T-cell (primary cell): ENCODE measurements at places on chromosomes 3 and 15. TPM values are rescaled to one million over a fixed set of nuclear protein-coding genes. Genes with fewer than 3 reads are reported as not detected.

DNA sequence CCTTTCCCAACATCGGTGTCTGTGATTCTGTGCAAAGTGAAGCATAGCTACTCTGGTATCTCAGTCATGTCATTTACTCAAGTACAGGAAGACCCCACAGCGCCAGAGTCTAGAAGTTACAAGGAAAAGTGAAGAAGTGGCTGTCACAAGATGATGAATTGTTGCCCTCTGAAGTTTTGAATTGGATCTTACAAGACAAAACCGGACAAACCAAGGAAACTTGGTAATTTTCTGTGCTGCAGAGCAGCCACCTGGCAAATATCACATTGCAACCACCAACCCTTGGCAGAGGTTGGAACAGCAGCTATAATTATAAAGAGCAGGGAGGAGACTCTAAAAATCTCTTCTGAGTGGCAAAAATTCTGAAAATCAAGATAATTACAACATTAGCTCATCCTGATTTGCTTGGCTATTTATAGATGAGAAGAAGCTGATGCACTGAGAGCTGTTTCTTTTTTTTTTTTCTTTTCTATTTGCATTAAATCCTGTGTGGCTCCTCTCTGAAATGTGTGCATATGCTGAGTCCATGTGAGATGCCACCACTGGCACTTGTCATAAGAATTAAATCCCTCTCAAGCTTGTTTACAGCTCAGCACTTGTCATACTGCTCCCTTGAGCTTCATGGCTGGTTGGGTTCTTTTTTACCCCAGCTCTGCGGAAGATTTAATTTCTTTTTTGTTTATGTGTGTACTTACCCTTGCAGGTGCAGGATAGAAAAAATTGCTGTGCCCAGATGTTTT lies 68.0 kb upstream of the MNS1 start:
- no peak for DNase-seq

DNA sequence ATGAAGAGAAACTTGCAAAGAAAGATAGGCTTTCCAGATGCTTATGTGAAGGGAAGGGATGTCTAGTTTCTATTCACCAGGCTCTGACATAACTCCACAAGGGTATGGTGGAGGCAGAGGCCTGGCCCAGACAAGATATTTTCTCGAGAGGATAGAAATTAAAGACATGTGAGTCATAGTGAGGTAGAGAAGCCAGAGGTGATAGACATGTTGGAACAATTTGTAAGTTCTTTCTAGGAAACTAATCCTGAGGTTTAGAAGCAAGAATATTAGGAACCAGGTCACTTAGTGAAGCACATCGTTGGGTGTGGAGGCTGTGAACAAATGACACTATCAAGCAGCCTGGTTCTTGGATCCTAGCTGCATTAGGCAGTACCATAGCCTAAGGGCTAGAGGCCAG lies 176.9 kb downstream of the BBX start:
- no peak for DNase-seq

DNA sequence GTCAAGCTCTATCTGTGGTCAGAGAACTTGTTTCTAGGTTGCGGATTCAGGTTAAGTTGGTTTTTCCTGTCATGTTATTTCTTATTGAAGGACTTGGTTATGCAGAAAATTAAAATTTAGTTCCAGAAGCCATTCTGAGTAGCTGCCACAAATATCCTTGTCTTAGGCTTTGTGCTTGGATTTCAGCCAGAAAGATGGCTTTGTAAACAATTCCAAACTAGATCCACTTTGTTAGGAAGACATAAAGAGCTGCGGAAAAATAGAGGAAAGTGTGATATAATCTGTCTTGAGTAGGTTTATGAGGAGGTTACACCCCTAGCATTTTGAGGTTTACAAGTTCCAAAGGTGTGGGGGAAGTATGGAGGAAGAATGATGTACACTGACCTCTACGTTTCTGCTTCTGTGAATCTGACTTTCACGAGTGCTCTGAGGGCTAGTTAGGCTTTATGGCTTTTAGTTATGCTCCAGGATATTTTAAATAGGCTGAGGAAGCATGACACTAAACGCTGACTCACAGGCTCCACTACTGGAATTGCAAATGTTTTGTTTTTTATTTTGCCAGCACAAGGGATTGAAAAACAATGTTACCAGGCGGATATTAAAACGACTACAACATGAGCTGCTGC lies 46.3 kb upstream of the UTS2B start:
- no peak for DNase-seq

GOLGA8Q gene
- total RNA-seq = not detected

DNA sequence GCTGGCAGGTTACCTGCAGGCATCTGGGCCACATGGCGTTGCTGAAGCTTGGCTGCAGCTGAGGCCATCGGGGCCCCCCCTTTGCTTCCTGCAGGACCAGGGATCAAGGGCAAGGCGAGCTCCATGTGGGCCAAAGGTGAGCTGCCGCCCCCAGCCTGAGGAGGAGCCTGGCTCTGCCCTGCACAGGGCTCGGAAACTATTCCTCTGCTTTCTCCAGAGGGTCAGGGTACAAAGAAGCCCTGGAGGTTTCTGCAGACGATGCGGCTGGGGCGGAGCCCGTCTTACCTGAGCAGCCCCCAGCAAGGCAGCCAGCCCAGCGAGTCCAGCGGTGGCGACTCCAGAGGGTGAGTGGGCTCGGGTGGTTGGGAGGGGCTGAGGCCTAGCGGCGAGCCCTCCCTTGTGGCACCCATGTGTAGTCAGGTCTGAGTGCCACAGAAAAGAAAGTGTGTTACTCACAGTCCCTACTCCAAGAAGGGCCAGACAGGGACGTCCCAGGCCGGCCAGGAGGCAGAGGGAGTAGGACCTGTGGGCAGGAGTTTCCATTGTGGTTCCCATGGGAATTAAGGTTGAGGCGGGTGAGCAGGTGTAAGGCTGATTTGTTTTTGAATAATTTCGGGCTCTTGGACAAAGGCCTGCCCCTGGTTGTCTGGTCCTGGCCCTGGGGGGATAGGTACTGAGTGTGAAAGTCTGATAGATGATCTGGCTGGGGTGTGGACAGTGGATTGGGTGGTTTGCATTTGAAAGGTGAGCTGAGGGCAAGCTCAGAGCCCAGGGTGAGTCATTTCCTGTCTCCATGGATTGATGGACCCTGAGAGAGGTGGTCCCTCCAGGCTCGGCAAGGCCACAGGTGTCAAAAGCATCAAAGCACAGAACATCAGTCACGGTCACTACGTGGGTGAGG lies 25.4 kb downstream of the CFAP100 start:
- no peak for DNase-seq

UPK1B gene
- not detected for total RNA-seq

- DNase-seq = no peak
These were observed 55.4 kb downstream of the MAGEF1 start for GRCh38 chr3:184656458-184656828.

GRCh38 chr15:91887921-91888373 lies 34.4 kb downstream of the SLCO3A1 start:
- DNase-seq = no peak

DNA sequence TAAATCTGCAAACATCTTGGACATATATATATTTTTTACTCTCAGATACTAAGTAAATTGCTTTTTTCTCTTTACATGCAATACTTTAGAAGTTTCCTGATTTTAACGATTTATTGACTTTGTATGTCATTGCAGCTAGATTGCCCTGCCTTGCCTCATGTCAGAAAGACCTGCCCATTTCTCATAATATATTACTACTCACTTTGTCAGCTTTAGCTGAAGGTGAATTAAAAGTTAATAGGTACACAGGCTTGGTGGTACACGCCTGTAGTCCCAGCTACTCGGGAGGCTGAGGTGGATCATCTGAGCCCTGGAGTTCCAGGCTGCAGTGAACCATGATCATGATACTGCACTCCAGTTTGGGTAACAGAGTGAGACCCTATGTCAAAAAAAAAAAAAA lies 52.8 kb downstream of the PLS1 start:
- no peak for DNase-seq

GRCh38 chr15:101266034-101266433 lies 11.3 kb downstream of the SELENOS start:
- DNase-seq = no peak

- no peak for DNase-seq
These were observed 47.4 kb downstream of the FSIP1 start for GRCh38 chr15:39735120-39735717.

ERC2 gene
- total RNA-seq = not detected

CD80 gene
- 2.5 TPM for total RNA-seq

DNA sequence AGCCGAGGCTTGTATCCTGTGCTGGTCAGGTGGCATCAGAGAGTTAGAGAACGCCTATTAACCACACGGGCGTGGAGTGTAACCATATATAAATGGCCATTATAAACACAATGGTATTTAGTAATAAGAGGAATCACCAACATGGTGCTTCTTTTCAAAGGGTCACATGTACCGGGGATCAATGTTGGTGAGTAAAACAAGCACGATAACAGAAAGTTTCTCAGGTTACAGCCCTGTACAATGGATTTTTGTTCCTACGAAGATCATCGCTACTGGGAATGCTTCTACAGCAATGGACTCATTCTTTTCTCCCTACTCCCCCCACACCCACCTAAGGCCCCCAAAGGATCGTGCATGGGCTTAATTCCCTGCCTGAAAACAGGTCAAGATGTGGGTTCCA lies 42.5 kb downstream of the MEIS2 start:
- DNase-seq = no peak

CCK gene
- total RNA-seq = not detected

COL6A5 gene
- not detected for total RNA-seq

DNA sequence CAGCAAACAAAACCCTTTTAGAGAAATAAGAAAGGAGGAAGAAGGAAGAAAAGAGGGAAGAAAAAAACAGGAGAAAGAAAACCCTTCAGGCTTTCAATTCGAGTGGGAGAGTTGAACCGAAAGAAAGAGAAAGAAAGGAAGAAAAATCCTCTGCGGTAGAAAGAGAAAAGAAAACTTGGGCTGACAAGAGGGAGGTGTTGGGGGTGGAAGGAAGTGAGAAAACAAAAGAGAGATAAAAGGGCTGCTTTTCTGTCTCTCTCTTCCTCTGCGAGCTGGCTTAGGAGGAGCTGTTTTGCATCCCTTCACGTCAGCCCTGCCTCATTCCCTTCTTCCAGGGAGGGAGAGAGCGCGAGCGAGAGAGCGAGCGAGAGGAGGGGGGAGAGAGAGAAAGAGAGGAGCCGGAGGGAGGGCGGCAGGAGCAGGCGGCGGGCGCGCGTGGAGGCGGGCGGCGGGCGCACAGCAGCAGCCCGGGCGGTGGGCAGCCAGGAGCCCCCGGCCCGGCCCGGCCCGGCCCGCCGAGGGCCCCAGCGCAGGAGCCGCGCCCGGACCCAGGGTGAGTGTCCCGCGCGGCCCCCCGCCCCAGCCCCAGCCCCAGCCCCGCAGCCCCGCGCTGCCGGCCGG lies at the start of gene ZNF710:
Gene ZNF710 (plus strand): TSS at position 263 of the 621 bp plus-strand sequence. CDS start 65,814 bp downstream, outside the sequence.
- no peak for DNase-seq

SERPINI1 gene
- total RNA-seq = 4.1 TPM

DNA sequence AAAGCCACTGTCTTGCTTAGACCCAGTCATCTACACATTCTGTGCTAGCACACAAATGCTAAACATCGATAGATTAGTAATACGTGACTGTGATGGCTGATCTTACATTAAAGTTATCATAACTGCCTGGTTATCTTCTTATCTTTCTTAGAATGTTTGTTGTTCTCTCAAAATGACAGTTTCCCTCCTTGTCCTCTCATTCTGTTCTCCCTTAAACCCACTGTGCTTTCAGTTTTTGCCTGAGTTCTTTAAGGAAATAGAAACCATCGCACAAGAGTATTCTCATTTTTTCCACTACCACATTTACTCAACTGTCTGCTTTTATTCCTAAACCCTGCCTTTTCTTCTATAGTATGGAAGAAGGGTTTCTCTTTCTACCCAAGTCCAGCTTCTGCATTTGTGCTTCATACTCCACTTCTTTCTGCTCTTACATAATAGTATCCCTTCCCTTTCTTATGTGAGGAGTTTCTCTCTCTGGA lies 17.1 kb downstream of the STX19 start:
- no peak for DNase-seq

DNA sequence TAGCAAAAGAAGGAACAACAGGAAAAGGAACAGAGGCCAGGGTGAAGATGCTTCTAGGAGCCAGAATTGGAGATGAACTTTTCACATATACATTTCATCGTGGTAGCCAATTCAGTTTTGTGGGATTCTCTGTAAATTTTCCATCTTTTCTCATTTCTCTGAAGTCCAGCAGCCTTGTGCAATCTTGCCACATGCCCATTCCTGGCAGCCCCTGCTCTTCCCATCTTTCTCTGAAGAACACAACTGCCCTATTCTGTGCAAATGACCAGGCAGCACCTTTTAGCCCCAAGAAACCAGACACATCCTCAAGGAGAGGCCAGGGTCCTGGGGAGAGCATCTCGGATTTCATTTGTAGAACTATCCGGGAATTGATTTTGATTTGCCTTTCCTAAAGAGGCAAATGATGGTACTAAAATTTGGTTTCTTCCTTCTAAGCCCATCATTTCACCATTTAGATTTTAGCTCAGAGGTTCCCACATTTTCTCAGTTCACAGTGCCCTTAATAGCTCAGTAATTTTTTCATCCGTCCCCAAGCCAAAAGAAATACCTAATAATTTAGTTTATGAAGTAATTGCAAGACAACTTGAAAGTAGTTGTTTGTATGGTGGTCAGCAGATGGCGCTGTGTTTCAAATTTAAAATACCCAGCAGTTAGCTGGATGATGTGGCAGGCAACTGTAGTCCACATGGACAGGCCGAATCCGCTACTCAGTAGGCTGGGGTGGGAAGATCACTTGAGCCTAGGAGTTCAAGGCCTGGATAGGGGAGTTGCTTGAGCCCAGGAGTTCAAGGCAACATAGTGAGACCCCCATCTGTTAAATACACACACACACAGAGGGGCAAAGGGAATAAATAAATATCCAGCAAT lies 61.3 kb upstream of the ACKR4 start:
- DNase-seq = no peak

SUCNR1 gene
- total RNA-seq = not detected

LRRC49 gene
- not detected for total RNA-seq

GDPGP1 gene
- 12.8 TPM for total RNA-seq

TP63 gene
- 0.51 TPM for total RNA-seq

GRCh38 chr3:127479449-127479848 lies 111.1 kb downstream of the TPRA1 start:
- no peak for DNase-seq

GRCh38 chr3:72060447-72061034 lies 275.6 kb upstream of the PROK2 start:
- DNase-seq = no peak

GRCh38 chr3:107994956-107995715 lies 95.7 kb downstream of the CD47 start:
- no peak for DNase-seq

NANOGP8 gene
- not detected for total RNA-seq

RPP14 gene
- 13.4 TPM for total RNA-seq

- DNase-seq = no peak
These were observed 113.9 kb downstream of the ABI3BP start for GRCh38 chr3:100879195-100879810.

- no peak for DNase-seq
These were observed 569.6 kb upstream of the AGTR1 start for GRCh38 chr3:148128136-148128535.

SSUH2 gene
- 0.13 TPM for total RNA-seq
